ENCODE measurements at places on chromosomes 13 and 19.

DNA sequence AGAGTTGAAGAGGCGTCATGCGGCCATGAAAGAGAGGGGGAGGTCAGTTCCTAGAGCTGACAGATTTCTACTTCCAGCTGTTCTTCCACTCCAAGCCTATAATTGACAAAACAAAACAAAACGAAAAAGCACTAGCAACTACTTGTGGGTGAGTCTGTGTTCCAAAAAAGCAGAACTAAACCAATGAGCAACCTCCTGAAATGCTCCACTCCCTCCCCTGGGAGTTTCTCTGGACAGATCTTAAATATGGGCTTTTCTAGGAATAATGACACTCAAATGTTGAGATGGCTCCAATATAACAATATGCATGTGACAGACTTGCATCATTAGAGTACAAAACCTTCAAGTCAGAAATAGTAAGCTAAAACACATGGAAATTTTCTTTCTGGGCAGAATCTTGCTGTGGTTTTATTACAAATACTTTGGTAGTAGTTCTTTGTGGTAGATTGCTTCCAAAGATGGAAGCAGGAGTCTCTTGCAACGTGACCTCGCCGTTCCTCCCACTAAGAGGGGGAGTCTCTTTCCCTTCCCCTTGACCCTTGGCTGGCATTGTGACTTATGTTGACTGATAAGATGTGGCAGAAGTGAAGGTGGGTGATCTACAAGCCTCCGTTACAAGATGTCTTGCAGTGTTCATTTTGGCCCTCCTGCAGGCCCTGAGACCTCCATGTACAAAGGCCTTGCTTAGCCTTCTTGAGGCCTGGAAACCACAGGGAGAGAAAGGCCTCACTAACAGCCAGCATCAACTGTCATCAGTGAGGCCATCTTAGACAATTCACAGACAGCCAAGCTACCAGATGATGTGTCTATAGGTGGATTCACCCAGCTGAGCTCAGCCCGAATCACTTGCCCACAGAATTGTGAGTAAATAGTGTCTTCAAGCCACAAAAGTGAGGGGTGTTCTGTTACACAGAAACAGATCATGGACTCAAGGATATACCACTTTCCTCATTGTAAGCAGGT is 173.1 kb upstream of the RFC3 start:
- H3K4me3 ChIP-seq, result no peak overlapping the region
- H3K27me3 ChIP-seq, result no peaks in the 10 kb centered on the region
- H3K4me1 ChIP-seq, result peaks cover 4% of the 10 kb centered on the region
- H3K27ac ChIP-seq, result no peak overlapping the region

DNA sequence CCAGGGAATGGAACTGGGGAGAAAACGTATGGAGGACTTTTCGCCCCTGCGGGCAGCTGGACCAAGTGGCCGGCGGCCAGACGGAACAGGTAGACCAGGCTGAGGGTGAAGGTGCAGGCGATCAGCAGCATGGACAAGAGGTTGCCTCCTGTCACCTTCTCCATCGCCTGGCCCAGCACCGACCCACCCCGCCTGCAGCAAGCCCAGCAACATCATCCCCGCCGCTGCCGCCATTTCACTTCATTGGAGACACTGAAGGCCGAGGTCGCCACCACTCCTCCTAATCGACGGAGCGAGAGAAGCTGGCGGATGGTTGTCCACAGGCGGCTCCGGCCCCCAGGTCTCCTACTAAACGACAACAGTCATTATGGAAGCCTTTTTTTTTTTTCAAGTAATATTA is 5.0 kb upstream of the SLC46A3 start:
- H3K36me3 ChIP-seq, result no peaks in the 10 kb centered on the region
- H3K27ac ChIP-seq, result no peak overlapping the region
- H3K4me1 ChIP-seq, result peaks cover 7% of the 10 kb centered on the region
- no peak overlapping the region for H3K4me3 ChIP-seq
- no peak for DNase-seq
- H3K27me3 ChIP-seq, result peaks cover 11% of the 10 kb centered on the region

GRCh38 chr13:99122171-99122570 is 78.5 kb upstream of the UBAC2 start:
- no peak for DNase-seq
- peaks cover 15% of the 10 kb centered on the region for H3K27me3 ChIP-seq
- H3K27ac ChIP-seq, result no peak overlapping the region

- no peak for DNase-seq
- H3K27me3 ChIP-seq, result no peaks in the 10 kb centered on the region
- no peak overlapping the region for H3K4me3 ChIP-seq
These were observed 581.8 kb upstream of the SLITRK5 start for GRCh38 chr13:87089391-87089790.

- no peak for DNase-seq
- H3K27ac ChIP-seq, result no peak overlapping the region
- no peak overlapping the region for H3K4me3 ChIP-seq
- H3K27me3 ChIP-seq, result no peaks in the 10 kb centered on the region
- no peaks in the 10 kb centered on the region for H3K4me1 ChIP-seq
These were observed 8.8 kb upstream of the GPC6 start for GRCh38 chr13:93217721-93218261.

GRCh38 chr19:17491287-17491686 is 20.2 kb upstream of the PGLS start:
- no peak overlapping the region for H3K27ac ChIP-seq
- DNase-seq, result no peak
- peaks cover 3% of the 10 kb centered on the region for H3K36me3 ChIP-seq
- H3K4me1 ChIP-seq, result peaks cover 20% of the 10 kb centered on the region
- no peaks in the 10 kb centered on the region for H3K27me3 ChIP-seq
- no peak overlapping the region for H3K4me3 ChIP-seq

DNA sequence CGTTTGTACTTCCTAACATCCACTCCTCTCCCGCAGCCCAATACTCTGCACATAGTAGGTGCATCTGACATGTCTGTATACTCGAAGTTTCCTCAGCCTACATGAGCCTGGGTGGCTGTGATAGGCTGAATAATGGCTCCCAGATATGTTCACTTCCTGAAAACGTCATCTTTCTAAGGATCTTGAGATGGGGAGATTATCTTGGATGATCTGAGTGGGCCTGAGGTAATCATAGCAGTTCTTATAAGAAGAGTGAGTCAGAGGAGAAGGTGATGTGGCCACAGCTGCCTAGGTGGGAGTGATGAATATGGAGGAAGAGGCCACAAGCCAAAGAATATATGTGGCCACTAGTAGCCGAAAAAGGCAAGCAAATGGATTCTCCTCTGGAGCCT is 84.2 kb downstream of the AKAP11 start:
- DNase-seq, result no peak
- H3K4me1 ChIP-seq, result peaks cover 10% of the 10 kb centered on the region

DNA sequence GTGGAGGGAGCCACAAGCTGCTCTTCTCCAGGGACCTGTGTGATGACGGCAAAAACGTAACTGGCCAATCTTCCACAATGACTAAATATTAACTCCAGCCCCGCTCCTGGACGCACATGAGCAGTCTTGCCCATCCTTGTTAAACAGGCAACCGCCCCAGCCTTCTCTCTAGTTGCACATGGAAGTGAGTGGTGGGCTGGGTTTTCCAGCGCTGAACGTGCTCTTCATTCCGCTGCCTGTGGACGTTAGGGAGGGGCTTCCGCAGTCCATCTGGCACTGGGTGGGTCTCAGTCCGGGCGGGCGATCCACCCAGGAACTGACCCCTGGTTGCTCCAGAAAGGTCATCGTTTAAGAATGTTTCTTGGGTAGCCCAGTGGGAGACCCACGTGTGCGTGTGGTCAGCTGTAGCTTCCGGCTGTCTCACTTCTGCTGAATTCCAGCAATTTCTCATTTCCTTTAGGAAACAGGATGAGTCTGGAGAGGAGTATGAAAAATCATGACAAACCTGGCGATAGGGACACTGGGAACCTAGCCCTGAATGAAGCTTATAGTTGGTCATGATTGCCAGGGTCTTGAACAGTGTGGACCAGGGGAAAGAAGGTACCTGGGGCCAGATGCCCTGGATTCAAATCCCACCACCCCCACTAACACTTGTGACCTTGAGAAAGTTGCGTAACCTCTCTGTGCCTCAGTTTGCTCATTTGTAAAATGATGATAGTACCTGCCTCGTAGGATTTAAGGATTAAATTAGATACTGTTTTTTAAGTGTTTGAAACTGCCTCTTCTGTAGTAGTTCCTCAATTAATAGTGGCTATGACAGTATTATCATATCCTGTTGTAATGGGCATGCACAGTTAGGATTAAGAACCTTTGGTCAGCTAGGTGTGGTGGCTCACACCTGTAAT is 92.6 kb downstream of the SIPA1L3 start:
- no peak overlapping the region for H3K4me3 ChIP-seq
- H3K27me3 ChIP-seq, result no peaks in the 10 kb centered on the region
- H3K36me3 ChIP-seq, result peaks cover 5% of the 10 kb centered on the region
- no peak for DNase-seq
- peak overlapping the region; percentile 17 for H3K27ac ChIP-seq
- peaks cover 20% of the 10 kb centered on the region for H3K4me1 ChIP-seq

DNA sequence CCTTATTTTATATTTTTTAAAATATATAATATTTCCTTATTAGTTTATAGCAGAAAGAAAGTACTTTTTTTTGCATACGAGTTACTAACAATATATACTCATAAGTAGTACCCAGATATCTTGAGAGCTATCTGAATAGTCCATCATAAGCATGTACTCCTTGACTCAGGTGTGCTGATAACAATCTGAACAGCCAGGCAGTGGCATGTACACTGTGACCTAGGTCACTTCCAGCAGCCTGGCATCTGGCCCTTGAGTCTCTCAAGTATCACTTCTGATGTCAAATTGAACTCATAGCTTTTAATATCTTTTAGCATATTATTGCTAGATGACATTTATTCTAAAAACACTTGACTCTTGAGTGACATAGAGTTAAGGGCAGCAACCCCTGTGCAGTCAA is 1576.7 kb downstream of the SLITRK1 start:
- no peak overlapping the region for H3K4me3 ChIP-seq
- no peak for DNase-seq
- no peaks in the 10 kb centered on the region for H3K27me3 ChIP-seq
- H3K36me3 ChIP-seq, result no peaks in the 10 kb centered on the region

GRCh38 chr19:38974624-38975213 is 823 bp downstream of the FBXO17 start:
- H3K27me3 ChIP-seq, result peaks cover 22% of the 10 kb centered on the region
- DNase-seq, result no peak
- no peaks in the 10 kb centered on the region for H3K36me3 ChIP-seq
- peaks cover 8% of the 10 kb centered on the region for H3K4me1 ChIP-seq
- H3K27ac ChIP-seq, result no peak overlapping the region

DNA sequence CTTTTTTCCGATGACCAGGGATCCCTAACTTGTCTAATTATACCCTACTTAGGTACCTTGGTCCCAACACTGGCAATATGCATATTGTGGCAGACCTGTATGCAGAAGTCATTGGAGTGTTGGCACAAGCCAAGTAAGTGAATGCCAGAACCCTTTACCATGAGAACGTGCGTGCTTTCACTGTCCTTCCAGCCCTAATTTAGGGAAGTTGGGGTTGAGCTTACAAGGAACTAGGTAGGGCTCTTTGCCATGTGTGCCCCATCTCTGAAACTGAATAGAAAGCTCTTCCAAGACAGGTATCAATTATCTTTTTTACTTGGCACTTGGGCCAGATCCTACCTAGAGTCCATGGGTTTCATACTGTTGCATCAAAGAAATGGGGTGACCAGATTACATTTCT is 93.2 kb downstream of the FRY start:
- no peaks in the 10 kb centered on the region for H3K27me3 ChIP-seq
- DNase-seq, result no peak
- no peak overlapping the region for H3K4me3 ChIP-seq

- H3K27me3 ChIP-seq, result peaks cover 4% of the 10 kb centered on the region
- H3K36me3 ChIP-seq, result no peaks in the 10 kb centered on the region
- no peak overlapping the region for H3K27ac ChIP-seq
- H3K4me3 ChIP-seq, result no peak overlapping the region
These were observed 85.2 kb upstream of the PCDH8 start for GRCh38 chr13:52933547-52934210.

GRCh38 chr19:19820774-19821320 is 703 bp downstream of the ZNF506 start:
- H3K4me1 ChIP-seq, result peaks cover 19% of the 10 kb centered on the region
- peaks cover 16% of the 10 kb centered on the region for H3K36me3 ChIP-seq
- H3K4me3 ChIP-seq, result peak overlapping the region; percentile 98
- peak overlapping the region; percentile 99 for H3K27ac ChIP-seq

DNA sequence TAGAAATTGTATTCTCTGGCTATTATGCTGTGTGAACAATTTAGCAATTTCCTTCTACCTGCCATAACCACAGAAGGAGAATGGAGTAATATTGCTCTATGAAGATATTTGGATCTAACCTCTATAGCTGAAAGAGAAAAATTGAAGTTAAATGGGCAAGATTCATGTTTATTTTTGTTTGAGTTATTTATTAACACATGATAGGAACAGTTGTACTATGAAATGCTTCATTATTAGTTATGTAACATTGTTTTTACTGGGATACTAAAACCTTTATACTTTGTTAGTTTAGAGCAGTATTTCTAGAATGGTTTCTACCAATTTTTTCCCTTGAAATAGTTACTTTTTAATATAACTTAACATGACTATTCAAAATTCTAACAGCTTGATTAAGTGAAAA is 27.3 kb upstream of the VWA8 start:
- no peak overlapping the region for H3K27ac ChIP-seq
- H3K4me1 ChIP-seq, result no peaks in the 10 kb centered on the region
- no peak for DNase-seq
- H3K36me3 ChIP-seq, result peaks cover 1% of the 10 kb centered on the region
- peaks cover 16% of the 10 kb centered on the region for H3K27me3 ChIP-seq

DNA sequence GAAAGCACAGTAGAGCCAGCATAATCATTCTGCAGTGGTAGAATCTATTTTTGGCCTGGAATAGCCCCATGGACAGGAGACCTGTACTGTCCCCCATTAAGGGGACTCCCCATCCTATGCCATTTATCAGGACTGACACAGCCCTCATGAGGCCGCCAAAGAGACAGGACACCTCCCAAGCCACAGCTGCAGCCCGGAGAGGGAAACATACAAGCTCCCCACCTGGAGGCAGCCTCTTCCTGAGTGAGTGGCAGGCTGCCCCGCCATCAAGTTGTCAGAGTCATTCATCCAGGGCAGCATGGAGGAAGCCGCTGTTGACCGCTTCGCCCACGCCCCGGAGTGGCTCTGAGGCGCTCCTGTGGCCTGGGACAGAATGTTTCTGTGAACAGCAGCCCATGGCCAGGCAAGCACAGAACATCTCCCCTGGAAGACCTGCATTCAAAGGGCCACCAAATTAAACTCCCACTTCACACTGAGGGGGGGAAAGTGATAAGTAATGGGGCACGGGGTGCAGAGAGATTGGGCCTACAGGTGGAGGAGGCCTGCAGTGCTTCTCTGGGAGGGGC is 111.3 kb downstream of the ZDHHC20 start:
- peaks cover 7% of the 10 kb centered on the region for H3K4me1 ChIP-seq
- no peaks in the 10 kb centered on the region for H3K27me3 ChIP-seq
- H3K4me3 ChIP-seq, result no peak overlapping the region
- no peak overlapping the region for H3K27ac ChIP-seq

Data from memory B cell (primary cell).